ENCODE measurements at places on chromosomes 1 and 21. TPM values are rescaled to one million over a fixed set of nuclear protein-coding genes. Genes with fewer than 3 reads are reported as not detected.

Gene BSND
- total RNA-seq, result not detected

DNA sequence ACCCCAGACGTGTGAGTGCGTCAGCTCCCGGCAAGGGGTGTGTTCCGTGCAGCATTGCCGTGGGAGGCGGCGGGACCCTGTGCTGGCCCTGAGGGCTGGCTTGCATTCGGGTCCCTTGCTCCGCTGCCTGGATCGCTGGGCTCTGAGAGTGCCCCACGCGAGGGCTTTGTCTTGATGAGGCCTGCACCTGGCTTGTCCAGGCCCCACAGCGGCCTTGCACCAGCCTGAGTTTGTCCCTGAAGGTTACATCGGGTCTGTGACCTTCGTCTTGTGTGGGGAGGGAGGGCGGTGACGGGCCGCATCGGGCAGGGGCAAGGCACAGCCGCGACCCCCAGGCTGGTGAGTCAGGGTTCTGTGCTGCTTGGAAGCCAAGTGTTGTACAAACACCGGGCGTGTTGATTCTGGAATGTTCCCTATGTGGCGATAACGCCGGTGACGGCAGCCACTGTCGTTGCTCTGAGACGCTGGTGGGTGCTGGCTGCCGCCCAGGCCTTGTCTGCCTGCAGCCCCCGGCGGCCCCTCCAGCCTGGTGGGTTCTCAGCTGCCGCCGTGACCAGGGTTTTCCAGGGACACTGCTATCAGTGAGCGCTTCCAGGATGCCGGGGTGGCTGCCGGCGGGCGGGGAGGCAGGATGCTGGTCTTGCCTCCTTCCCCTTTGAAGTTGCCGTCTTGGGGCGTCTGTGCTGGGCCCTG is 42.9 kb downstream of the SLX9 start:
- no peaks in the 10 kb centered on the region for H3K27me3 ChIP-seq
- peak overlapping the region; percentile 65 for H3K27ac ChIP-seq
- H3K36me3 ChIP-seq, result peaks cover 7% of the 10 kb centered on the region
- H3K4me3 ChIP-seq, result no peak overlapping the region
- DNase-seq, result peak; percentile 62

- H3K4me1 ChIP-seq, result peaks cover 13% of the 10 kb centered on the region
- peak; percentile 98 for DNase-seq
Observed at GRCh38 chr21:37435120-37435519, 68.5 kb downstream of the DYRK1A start.

DNA sequence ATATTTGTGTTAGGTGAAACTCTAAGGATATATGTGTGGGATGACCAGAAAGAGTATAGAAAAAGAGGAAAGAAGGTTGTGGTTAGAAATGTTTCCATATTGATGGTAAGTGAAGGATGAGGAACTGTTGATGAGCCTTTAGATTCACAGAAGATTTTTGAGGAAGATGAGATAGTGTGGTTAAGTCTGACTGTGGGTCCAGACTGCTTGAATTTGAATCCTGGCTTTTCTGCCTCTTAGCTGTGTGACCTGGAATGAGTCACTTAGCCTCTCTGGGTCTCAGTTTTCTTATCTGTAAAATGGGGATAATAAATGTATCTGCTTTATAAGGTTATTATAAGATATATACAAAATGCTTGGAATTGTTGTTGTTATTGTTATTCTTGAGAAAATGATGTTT is 27.5 kb downstream of the RGL1 start:
- no peaks in the 10 kb centered on the region for H3K36me3 ChIP-seq
- no peak for DNase-seq
- no peak overlapping the region for H3K4me3 ChIP-seq

DNA sequence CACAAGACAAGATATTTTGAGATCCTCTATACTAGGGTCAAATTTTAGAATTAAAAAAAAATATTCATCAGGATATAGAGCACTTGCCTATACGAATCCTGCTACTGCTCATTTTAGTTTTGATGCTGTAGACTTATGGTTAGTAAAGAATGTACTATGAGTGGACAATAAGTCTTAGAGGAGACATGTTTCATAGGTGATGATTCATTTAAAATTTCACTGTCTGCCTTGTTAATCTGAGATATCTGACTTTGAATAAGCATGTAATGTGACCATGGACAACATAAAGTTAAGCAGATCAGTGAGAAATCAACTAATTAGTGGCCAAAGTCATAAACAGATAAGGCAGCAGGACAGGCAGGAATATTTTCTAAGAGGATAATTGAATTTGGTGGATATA is 106.8 kb upstream of the HP1BP3 start:
- H3K36me3 ChIP-seq, result peaks cover 18% of the 10 kb centered on the region
- no peaks in the 10 kb centered on the region for H3K27me3 ChIP-seq
- DNase-seq, result no peak
- no peaks in the 10 kb centered on the region for H3K4me1 ChIP-seq
- no peak overlapping the region for H3K4me3 ChIP-seq
- no peak overlapping the region for H3K27ac ChIP-seq

DNA sequence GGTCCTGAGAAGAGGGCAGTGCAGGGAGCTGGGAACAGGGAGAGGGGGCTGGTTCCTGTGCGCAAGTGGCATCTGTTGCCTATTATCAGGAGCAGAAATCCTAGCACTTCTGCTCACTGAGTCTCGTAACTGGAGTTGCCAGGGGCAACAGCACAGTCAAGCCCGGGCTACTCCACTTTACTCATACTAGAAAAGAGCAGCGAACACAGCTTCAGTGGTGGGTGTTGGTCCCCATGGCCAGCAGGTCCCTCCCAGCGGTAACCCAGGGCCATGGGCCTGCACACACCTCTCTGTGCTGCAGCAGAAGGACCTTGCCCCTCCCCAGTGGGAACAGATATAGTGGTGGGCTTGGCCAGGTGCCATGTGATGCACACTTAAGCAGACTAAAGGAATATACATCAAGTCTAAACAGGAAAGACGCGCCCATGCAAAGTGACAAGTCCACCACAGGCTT is 8.5 kb downstream of the PYCR2 start:
- H3K4me1 ChIP-seq, result peaks cover 3% of the 10 kb centered on the region
- no peaks in the 10 kb centered on the region for H3K27me3 ChIP-seq
- DNase-seq, result no peak
- no peak overlapping the region for H3K4me3 ChIP-seq
- peaks cover 54% of the 10 kb centered on the region for H3K36me3 ChIP-seq
- no peak overlapping the region for H3K27ac ChIP-seq

- H3K36me3 ChIP-seq, result no peaks in the 10 kb centered on the region
- no peak overlapping the region for H3K4me3 ChIP-seq
- no peaks in the 10 kb centered on the region for H3K4me1 ChIP-seq
- H3K27ac ChIP-seq, result no peak overlapping the region
- no peak for DNase-seq
Observed at GRCh38 chr1:205054013-205054412, 11.0 kb downstream of the CNTN2 start.

DNA sequence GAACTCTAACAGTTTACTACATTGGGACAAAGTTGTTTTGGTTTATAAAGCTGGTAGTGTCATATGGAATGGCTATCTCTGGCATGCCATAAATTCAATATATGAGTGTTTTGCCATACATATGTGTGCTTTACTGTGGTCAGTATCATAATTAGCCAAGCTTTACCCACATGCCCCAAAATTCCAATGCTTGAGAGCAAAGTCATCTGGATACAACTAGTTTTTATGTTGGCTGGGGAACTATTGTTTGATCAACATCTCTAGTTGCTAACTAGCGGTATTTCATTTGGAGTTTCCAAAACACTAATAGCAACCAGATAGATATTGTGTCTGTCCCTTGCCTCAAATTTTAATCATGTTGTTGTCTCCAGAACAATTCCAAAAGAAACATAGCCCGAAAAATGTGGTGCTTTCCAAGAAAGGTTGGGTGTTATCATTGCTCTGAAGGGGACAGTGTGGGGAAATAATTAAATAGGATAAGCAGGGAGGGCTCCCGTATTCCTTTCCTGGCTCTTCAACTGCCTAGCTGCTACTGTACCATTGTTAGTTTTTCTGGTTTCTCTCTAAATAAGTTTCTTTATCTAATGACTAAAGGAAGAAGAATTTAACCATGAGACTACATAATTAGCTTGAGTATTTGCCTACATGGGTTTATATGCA is 136.1 kb downstream of the TGFB2 start:
- H3K36me3 ChIP-seq, result no peaks in the 10 kb centered on the region
- peak overlapping the region; percentile 17 for H3K27ac ChIP-seq
- no peak for DNase-seq
- no peaks in the 10 kb centered on the region for H3K27me3 ChIP-seq
- no peak overlapping the region for H3K4me3 ChIP-seq

GRCh38 chr1:169764919-169765318 is 29.8 kb downstream of the METTL18 start:
- no peaks in the 10 kb centered on the region for H3K4me1 ChIP-seq
- H3K27me3 ChIP-seq, result no peaks in the 10 kb centered on the region
- H3K27ac ChIP-seq, result no peak overlapping the region
- no peak for DNase-seq
- H3K36me3 ChIP-seq, result no peaks in the 10 kb centered on the region

All from muscle of leg (tissue), 16 donors.